D341Med (cell line): ENCODE measurements at places on chromosomes 2 and 18.

DNA sequence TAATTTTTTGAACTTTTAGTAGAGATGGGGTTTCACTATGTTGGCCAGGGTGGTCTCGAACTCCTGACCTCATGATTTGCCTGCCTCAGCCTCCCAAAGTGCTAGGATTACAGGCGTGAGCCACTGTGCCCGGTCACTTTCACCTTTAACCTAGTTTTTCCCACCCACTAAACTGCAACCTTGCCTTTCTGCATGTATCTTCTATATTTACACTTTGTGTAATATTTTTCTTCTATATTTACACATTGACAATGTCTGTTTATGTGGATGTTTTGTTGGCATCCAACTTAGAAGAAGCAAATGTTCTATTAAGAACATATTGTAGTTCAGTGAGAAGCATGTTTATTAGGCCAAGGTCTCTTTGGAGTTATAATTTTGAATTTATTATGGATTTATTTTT is 26.7 kb downstream of the SNRPD1 start:
- DNase-seq = no peak

DNA sequence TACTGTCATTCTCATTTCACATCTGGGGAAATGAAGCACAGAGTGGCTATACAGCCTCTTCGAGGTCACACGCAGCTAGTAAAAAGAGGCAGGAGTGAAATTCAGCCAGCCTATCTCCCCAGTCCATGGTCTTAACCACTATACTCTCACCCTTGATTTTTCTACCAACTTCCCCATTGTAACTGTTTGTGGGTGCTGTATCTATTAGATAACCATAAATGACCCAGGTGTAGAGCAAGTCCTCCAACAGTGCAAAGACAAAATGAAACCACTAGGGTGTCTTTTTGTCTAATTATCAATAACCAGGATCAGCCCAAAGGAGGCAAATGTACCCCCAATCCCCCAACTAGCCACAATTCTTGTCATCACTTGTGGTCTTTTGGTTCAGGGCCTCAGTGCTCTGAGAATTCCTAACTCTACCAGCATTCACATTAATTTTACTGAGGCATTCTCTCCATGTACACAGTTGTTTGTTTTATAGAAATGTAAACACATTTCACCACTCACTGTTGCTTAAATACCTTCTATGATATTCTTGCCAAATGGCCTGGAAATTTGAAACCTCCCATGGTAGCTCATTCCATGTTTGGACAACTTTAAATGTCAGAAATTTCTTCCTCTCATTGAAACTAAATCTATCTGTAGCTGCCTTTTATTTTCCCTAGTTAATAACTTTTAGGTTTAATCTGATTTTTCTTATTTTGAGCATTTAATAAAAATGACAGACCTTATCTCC is 58.7 kb downstream of the SLC40A1 start:
- no peak for DNase-seq

- DNase-seq = no peak
Observed at GRCh38 chr2:187783446-187783845, 229.2 kb upstream of the TFPI start.

- peak; percentile 33 for DNase-seq
Observed at GRCh38 chr2:58553937-58554336, 312.8 kb upstream of the FANCL start.

DNA sequence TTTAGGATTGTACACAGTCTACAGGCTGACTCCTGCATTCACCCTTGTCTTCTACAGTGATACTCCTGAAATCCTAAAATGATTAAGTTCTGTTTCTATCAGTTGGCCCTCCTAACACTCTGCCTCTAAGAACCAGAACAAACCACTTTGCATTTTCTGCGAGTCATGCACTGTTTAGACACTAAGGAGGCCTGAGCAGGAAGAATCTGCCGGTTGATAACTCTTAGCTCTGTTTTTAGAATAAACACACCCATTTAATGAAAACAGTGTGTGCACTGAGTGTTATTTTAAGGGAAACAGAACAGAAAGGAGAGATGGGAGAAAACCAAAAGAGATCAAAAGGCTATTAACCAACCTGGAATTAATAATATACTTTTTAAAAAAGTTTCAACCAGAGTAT is 22.9 kb upstream of the SSB start:
- no peak for DNase-seq

DNA sequence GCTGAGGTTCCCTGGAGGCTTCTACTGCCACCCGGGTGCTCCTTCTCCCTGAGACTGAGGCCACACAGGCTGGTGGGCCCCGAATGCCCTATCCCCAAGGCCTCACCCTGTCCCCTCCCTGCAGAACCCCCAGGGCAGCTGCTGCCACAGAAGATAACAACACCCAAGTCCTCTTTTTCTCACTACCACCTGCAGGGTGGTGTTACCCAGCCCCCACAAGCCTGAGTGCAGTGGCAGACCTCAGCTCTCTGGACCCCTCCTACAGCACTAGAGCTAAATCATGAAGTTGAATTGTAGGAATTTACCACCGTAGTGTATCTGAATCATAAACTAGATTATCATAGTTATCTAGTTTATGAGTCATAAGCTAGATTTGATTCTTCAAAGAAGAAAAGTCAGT is 7.3 kb upstream of the CENPA start:
- no peak for DNase-seq

DNA sequence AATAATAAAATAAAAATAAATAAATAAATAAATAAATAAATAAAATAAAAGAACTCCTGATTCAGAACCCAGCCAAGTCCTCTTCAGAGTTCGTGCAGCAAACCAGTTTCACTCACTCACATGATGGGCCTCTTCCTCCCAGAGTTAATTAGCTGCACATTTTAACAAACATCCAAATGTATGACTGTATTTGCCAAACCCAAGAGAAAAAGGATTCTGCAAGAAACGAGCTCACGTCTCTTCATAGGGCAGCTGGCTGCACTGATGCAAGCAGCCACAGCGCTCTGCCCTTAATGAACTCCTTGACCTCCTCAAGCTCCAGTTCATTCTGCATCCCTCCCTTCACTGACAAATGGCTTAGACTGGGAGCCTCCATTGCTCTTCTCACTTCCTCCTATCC is 55.1 kb downstream of the MREG start:
- no peak for DNase-seq
